AG10803 (cell line): ENCODE measurements at places on chromosomes 16 and 17.

DNA sequence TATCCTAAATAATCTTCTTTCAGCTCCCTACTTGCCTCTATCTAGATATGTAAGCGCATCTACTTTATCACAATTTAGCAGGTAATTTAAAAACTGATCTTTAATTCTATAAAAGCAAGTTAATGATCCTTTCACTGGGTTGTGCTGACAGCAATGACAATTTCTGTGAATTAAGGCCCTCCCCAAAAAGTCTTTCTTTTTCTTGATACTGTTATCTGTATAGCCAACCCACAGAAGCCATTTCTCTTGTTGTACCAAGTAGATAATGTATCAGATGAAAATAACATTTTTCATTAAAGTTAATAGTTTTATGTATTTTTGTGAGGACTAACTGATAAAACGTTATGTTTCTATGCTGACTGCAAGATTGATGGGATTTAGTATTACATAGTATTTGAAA, 3.8 kb downstream of the ZPBP2 start:
- no peak for DNase-seq

GRCh38 chr17:73820686-73821448, 176.6 kb upstream of the SDK2 start:
- peak; percentile 34 for DNase-seq

- no peak for DNase-seq
Measured at GRCh38 chr16:58510776-58511628, 4.3 kb upstream of the SETD6 start.

GRCh38 chr17:80010283-80010858, 25.3 kb downstream of the TBC1D16 start:
- DNase-seq: no peak

- DNase-seq: no peak
Measured at GRCh38 chr16:86314402-86315025, 195.8 kb upstream of the FOXF1 start.

GRCh38 chr17:64216000-64216337, 47.1 kb downstream of the TEX2 start:
- DNase-seq: peak; percentile 51

DNA sequence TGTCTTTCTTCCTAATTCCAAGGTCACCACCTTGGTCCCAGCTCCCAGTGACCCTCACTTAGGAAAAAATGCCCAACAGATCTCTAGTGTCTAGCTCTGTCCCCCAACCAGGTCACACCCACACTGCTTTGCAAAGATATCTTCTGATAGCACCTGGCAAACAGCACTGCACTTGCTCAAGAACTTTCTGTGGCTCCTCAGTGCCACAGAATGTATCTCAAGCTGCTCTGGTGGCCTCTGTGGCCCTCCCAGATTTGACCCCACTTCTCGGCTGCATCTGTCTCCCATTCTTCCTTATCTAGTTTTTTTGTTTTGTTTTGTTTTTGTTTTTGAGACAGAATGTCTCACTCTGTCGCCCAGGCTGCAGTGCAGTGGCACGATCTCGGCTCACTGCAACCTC, 5.0 kb downstream of the ZNF688 start:
- no peak for DNase-seq

GRCh38 chr17:80861892-80862291, 129.7 kb upstream of the CHMP6 start:
- peak; percentile 27 for DNase-seq

GRCh38 chr16:61829631-61830030, 206.6 kb downstream of the CDH8 start:
- peak; percentile 58 for DNase-seq

DNA sequence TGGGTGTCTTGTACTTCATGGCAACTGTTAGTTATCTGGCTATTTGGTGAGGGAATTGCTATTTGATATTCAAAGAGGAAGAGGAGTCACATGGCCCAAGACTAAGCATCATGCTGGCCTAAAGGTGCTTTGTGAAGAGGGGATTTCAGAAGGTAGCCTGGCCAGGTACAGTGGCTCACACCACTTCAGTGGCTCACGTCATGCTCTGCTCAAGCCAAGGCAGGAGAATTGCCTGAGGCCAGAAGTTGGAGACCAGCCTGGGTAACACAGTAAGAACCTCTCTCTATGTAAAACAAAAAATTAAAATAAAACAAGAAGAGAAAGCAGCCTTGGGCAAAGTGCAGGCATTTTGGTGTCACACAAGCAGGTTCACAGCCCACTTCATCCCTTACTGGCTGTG, 6.4 kb upstream of the MT1B start:
- no peak for DNase-seq

GRCh38 chr17:42680331-42680808, 1.3 kb downstream of the CCR10 start:
- DNase-seq: peak; percentile 7

DNA sequence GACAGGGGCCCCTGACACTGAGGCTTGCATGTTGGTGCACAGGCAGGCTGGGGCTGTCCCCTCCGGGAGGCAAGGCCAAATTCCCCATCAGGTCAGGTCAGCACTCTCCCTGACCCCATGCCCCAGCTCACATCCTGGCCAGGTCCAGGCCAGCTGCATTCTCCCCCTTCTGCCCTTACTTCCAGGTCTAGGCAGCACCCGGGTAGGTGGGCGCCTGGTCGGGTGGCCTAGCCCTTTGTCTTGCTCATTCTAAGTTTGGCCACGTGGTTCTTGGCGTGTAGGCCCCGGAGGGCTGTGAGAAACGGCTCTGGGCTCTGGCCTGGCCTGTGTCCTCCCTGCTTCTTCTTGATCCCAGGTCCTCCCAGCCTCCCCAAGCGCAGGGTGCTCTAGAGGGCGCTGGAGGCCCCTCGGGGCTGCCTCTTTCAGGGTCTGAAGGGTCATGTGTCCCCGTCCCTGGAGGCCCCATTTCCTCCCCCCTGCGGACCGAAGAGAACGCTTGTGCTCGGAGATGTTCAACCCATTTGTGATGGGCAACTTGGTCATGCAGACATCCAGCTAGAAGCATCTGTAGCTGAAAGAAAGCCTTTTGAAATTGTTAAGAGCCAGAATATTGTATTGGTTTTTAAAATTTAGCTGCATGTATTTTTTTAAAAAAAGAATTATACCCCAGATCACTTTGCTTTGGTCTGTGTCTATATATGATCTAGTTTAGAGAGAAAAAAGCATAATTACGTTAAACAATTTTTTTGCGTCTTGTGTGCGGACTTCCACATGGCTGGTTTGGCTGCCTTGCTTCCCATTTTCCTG, 6.7 kb downstream of the BAHCC1 start:
- DNase-seq: peak; percentile 51

DNA sequence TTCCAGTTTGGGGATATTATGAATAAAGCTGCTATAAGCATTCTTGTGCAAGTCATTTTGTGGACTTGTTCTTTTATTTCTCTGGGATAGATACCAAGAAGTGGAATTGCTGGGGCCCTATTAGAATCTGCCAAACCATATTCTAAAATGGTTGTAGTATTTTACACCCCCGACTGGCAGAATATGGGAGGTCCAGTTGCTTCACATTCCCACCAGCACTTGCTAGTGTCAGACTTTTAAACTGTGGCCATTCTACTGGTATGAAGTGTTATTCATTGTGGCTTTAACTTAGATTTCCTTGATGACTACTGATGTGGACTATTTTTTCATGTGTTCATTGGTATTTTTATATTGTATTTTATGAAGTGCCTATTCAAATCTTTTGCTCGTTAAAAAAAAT, 18.1 kb upstream of the NUP93 start:
- DNase-seq: no peak

GRCh38 chr17:50593321-50593720, 32.8 kb downstream of the CACNA1G start:
- DNase-seq: no peak

- DNase-seq: no peak
Measured at GRCh38 chr17:80413771-80414507, 1.0 kb upstream of the ENDOV start.

DNA sequence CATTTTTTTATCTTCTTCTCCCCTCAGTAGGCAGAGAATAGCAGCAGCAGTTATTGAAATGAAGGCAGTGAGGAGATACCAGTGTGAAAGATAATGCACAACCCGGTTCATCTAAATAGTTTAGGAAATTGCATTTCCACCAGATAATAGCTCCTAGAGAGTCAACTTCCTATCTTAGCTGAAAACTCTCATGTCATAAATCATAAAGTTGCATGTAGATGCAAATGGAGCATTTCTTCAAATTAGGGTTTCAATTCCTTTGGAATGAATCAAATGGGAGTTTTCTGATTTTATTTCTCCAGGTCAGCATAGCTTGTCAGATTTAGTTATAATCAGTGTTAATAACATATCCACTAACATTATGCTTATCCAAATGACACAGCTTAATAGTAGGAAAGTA, 335.3 kb downstream of the CNTNAP4 start:
- no peak for DNase-seq

DNA sequence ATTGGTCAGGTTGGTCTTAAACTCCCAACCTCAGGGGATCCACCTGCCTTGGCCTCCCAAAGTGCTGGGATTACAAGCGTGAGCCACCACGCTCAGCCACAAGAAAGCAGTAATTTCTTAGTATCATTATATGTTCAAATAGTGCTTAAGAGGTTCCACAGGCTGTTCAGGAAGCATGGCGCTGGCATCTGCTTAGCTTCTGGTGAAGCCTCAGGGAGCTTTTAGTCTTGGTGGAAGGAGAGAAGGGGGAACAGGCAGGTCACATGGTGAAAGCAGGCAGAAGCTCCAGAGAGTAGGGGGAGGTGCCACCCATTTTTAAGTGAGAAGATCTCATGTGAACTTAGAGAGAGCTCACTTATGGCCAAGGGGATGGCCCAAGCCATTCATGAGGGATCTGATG, 3.7 kb upstream of the SEC14L1 start:
- no peak for DNase-seq

DNA sequence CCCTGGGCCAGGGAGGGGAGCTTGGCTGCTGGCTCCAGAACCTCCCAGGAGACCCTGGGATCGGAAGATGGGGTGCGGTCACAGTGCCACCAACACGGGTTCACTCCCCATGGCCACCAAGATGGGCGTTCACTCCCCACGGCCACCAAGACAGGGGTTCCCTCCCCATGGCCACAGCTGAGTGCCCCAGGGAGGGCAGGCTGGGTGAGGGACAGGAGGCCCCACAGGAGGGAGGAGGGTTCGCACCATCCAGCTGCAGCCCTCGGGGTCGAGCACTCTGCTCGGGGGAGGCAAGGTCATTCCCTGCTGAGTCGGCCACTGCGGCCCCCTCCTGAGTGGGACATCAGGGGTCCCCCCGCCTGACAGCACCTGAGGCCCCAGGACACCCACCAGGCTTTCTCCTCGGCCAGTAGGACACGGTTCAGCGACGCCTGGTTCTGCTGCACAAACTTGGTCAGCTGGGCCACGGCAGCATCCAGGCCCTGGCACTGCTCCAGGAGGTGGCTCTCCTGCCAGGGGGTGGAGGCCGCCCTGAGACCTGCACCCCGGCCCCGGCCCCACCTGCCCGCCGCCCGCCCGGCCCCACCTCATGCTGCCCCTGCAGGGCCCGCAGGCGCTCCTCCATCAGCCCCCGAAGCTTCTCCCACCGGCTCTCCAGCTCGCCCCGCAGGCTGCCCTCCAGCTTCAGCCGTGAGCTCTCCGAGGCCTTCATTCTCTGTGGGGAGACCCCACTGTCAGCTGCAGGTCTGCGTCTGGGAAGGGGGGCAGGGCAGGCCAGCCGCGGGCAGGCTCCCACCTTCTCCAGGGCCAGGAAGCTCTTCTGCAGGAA, 5.9 kb downstream of the CCDC154 start:
- no peak for DNase-seq

DNA sequence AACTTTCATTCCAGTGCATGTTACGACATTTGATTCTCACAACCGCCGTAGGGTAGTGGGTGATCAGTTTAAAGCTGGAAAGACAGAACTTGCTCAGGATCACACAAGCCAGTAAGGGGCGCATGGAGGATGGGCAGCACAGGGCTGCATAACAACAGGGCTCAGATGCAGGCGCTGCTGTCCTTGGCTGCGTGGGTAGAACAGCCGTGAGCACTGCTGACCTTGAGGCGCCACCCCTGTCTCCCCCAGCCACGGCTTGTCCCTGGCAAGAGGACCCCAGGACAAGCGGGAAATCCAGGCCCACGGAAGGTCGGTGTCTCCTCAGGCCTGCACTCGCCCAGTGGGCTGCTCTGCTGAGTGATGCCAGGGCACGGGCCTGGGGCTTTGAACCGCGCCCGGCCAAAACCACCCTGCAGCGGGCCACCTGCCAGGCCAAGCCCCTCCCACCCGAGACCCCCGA, 84.7 kb downstream of the LMF1 start:
- no peak for DNase-seq

DNA sequence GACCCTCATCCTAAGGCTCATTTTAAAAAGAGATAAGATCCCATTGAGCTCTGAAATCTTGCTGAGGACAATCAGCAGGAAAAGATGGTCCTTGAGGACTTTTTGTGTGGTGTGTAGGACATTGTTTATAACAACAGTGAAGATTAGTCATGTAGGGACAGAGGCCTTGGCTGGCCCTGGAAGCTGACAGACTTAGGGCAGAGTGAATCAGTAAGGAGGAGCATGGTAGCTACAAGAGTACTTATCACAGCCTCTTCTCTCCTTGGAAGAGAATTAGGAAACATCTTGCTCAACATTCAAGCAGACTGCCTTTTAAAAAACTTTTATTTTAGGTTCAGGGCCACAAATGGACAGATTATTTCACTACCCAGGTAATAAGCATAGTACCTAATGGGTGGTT, 665.9 kb upstream of the SALL1 start:
- peak; percentile 44 for DNase-seq
